ENCODE measurements at places on chromosomes 1 and 21. TPM values are rescaled to one million over a fixed set of nuclear protein-coding genes. Genes with fewer than 3 reads are reported as not detected.

GRCh38 chr21:46540087-46540710 lies 64.7 kb downstream of the S100B start:
- DNase-seq: no peak

- DNase-seq: no peak
These were observed 7.4 kb downstream of the LDLRAD1 start for GRCh38 chr1:54010415-54011117.

GRCh38 chr1:118504867-118505266 lies 319.8 kb upstream of the SPAG17 start:
- no peak for DNase-seq

DNA sequence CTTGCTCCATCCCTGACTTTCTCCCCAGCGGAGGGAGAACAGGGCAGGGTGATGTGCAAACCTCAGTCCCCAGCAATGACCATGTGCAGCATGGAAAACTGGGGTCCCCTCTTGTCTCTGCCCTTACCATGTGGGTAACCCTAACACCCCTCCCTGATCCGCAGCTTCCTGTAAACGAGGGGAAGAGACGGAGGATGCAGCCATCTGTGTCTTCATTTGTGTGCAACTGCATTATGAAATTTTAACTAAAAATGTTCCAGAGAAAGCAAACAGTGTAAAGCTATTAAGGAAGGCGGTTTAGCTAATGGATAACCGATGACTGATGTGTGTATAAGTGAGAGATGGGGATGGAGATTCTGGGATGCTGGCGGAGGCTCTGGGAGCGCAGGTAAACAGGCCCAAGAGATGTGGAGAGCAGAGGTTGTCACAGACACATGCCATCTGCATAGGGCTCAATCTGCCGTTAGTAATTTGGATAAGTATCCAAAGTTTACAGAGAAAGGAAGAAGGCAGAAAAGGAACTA lies 206.6 kb downstream of the DSCAM start:
- DNase-seq: no peak

DNA sequence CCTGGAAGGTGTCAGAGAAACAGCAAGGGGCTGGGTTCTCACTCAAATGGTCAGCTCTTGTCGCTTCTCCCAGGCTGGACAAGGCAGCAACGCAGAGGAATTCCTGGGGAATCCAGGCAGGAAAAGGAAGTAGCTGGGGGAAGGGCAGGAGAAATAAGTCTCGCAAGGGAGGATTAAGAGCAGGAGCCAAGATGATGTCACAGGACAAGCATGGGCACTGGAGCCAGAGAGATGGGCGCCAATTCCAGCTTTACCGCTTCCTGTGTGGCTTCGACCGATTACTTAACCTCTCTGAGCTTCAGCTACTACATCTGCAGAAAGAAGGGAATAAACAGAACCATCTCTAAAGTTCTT lies 70.5 kb downstream of the SSBP3 start:
- DNase-seq: no peak

- DNase-seq: no peak
These were observed 12.9 kb downstream of the NRIP1 start for GRCh38 chr21:15051644-15052458.

GRCh38 chr1:61506944-61507500 lies 217.9 kb downstream of the TM2D1 start:
- DNase-seq: no peak

LRRIQ3 gene
- total RNA-seq: 0.23 TPM

- DNase-seq: no peak
These were observed 87.3 kb upstream of the TLR5 start for GRCh38 chr1:223230161-223230881.

DNA sequence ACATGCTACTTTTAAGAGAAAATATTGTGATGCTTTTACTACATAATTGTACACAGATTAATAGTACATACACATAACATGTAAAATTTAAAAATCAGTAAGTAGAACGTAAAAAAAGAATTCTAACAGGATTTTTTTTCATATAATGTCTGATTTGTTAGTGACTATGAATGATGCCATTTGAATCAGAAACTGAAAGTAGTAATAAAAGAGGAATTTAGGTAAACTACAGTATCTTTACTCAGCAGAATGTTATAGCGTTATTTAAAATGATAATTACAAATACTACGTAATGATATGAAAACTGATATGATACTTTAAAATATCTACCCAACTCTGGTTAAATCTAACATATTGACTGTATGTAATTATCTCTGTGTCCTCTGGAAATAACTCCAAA lies 116.1 kb downstream of the DENND1B start:
- no peak for DNase-seq

- no peak for DNase-seq
These were observed 45.1 kb downstream of the BCL9 start for GRCh38 chr1:147586414-147586813.

GRCh38 chr1:185159966-185160365 lies 3.0 kb downstream of the SWT1 start:
- DNase-seq: no peak

MATN1 gene
- total RNA-seq: not detected

GRCh38 chr1:83910461-83910860 lies 88.5 kb downstream of the TTLL7 start:
- no peak for DNase-seq

DNA sequence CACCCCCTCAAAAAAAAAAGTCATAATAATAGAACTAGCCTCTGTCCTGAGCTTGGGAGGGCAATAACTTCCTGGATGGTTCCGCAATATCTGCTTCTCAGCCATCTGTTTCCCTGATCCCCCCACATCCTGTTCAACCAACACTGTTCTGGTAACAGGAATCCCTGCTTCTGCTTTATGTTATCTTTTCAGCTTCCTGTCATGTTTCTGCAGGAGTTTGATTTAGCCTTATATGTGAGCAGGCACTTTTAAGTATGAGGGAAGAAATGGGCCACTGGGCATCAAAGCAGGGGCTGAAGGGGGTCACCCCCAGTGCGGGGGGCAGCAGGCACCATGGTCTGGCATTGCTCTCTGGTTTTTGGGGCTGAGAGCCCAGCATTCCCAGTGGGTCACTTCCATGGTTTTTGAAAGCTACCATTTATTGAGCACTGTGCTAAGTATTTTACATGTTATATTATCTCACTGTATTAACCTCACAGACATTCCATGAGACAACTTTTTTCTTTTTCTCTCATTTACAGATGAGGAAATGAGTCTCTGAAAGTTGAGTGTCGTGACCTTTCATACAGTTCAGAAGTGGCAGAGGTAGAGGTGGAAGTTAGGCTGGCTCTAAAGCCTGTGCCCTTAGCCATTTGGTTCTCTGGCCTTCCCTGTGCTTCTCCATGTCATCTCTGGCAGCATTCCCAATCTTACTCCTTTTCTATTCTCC lies 61.9 kb downstream of the DNTTIP2 start:
- DNase-seq: no peak

TDRD5 gene
- 0.57 TPM for total RNA-seq

DNA sequence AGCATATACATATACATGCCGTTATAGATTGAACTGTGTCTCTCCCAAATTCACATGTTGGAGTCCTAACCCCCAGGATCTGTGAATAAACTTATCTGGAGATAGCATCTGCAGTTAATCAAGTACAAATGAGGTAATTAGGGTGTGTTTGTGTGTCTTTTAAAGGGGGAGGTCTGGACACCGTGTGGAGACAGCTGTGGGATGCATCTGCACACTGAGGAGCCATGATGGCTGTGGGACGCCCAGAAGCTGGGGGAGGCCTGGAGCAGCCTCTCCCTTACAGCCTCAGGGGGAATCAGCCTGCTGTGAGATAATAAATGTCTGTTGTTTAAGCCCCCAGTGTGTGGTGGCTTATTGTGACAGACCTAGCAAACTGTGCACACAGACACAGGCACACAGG lies 51.8 kb upstream of the COL18A1 start:
- no peak for DNase-seq

DNA sequence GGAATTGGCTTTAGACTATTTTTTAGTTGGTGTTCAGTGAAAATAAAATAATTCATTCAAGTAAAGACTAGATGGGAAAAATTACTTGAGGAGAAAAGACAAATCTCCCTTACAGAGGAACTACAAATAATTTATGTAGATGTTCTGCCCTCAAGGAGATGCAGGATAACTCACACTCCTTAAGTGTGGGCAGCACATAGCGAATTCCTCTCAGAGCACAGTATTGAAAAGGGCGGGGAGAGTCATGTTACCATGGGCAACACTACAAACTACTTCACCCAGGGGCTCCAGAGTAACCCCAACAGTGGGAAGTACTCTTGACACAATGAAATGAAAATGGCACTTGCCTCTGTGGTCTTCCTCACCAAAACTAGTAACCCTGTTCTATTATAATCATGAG lies 20.6 kb upstream of the LAMC2 start:
- DNase-seq: no peak

DNA sequence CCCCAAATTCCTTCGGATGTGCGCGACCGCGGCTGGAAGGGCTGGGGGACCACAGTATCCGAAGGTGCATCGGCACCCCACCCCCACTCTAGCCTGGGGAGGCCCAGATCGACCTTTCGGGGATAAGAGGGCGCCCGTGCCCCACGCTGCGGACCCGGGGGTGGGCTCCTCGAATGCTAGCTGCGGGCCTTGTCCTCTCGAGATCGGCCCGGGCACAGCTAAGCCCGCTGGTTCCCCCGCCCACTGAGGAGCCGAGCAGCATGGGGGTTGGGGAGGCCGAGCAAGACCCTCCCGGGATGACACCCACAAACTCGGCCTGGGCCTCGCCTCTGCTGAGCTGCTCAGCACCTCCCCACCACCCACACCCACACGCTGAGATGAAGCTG lies 653 bp upstream of the IFFO2 start:
- no peak for DNase-seq

BGLAP gene
- 1.7 TPM for total RNA-seq

DNA sequence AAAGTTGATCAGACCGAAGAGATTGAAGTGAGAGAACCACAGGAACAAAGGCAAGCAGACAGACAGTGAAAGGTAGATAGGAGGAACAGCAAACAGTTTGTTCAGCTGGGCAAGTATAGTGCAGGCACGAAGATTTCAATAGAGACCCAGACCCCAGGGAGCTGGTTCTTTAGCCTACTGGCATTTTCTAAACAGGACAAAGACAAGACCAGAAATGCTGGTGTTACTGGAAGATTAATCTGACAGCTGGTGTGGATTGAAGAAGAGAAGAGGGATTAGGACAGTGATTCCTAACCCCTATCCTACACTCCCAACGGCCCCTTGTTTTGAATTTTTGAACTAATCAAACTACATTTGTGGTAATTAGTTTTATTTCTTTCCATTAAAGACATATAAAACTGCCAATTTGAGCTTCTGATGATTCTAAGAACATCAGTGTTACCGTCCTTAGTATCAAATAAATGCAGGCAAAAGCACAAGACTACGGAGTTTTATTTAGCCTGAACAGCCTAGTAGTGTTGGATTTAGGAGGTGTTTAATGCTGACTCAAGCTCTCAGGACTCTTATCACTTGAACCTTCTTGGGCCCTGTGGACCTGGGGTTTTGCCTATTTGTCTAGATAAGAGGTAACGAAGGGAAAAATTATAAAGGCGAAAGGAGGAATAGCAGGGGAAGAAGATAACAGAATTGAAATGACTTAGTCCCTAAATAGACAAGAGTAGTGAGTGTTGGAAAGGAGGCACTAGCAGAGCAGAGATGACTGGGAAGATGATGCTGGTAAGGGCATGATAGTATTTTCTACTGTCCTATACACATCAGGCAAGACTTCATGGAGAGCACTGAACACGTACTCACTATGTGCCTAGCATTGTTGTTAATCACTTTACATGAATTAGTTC lies 2.0 kb downstream of the NPL start:
- no peak for DNase-seq

GRCh38 chr1:182274618-182275017 lies 117.0 kb downstream of the GLUL start:
- no peak for DNase-seq

SYT11 gene
- total RNA-seq: 4.0 TPM

ELAPOR1 gene
- 0.57 TPM for total RNA-seq

- no peak for DNase-seq
These were observed 82.6 kb downstream of the ATF6 start for GRCh38 chr1:161848676-161849075.

ARHGAP29 gene
- total RNA-seq: 30.5 TPM

Measured in esophagus squamous epithelium (tissue), 5 donors.